ENCODE measurements at places on chromosomes 3 and 15. TPM values are rescaled to one million over a fixed set of nuclear protein-coding genes. Genes with fewer than 3 reads are reported as not detected.

DNA sequence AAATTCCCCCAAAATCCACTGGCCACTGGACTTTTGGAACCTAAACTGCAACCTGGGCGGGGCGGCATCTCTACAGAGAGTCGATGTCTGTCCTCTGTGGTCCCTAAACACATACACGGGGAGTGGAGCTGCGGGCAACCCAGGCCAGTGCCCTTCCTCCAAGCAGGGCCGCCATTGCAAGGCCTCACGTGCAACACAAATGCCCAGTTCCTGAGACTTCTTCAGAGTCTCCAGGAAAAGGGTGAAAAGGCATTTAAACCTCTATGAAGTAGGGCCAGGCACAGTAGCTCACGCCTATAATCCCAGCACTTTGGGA lies 4.9 kb downstream of the MUC4 start:
- peaks cover 24% of the 10 kb centered on the region for H3K36me3 ChIP-seq
- DNase-seq: no peak
- H3K27me3 ChIP-seq: peaks cover 15% of the 10 kb centered on the region

- no peaks in the 10 kb centered on the region for H3K4me1 ChIP-seq
- DNase-seq: no peak
- H3K27me3 ChIP-seq: no peaks in the 10 kb centered on the region
- no peak overlapping the region for H3K27ac ChIP-seq
- no peak overlapping the region for H3K4me3 ChIP-seq
Measured at GRCh38 chr3:78804251-78805037, 963.4 kb downstream of the ROBO1 start.

DNA sequence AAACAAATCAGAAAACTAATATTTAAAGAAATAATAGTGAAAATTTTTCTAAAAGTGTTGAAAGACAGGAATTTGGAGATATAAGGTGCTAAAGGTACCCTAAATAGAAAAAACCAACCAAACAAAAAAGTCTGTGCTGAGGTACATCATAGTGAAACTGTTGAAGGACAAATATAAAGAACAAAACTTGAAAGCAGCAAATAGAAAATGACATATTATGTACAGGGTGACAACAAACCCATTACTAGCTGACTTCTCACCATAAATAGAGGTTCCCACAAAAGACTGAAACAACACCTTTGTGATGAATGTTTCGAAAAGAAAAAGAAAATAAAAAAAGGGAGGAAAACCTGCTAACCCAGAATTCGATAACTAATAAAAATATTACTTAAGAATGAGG lies 502.5 kb upstream of the NECTIN3 start:
- no peaks in the 10 kb centered on the region for H3K27me3 ChIP-seq
- H3K4me1 ChIP-seq: peaks cover 6% of the 10 kb centered on the region
- H3K27ac ChIP-seq: no peak overlapping the region
- DNase-seq: no peak
- H3K4me3 ChIP-seq: no peak overlapping the region
- no peaks in the 10 kb centered on the region for H3K36me3 ChIP-seq

DNA sequence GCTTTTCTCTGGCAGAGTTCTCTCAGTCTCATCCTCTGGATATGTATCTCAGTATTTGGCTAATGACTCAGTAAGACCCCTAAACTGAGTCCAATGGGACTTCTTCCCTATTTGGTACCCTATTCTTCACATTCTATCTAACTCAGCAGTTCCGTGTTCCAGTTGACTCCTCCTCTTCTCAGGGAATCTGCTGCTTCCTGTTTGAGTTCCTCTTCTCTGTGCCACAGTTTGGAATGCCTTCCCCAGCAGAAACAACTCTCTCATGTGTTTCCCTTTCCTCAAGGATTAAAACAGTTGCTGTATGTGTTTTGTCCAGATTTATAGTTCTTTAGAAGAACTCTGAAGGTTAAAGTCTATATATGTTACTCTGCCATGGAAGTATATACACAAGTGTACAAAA lies 344.0 kb upstream of the RARB start:
- H3K27me3 ChIP-seq: no peaks in the 10 kb centered on the region
- DNase-seq: no peak
- H3K4me1 ChIP-seq: no peaks in the 10 kb centered on the region
- no peak overlapping the region for H3K27ac ChIP-seq
- H3K36me3 ChIP-seq: no peaks in the 10 kb centered on the region

Gene ESYT3
- total RNA-seq: 0.23 TPM

Gene ERICH6
- total RNA-seq: not detected

Gene PP2D1
- not detected for total RNA-seq
